Naive thymus-derived CD4-positive, alpha-beta T cell (primary cell): ENCODE measurements at places on chromosomes 5 and 9. TPM values are rescaled to one million over a fixed set of nuclear protein-coding genes. Genes with fewer than 3 reads are reported as not detected.
A peak's percentile ranks its signal among the peaks of the same experiment; 100 is the strongest.

DNA sequence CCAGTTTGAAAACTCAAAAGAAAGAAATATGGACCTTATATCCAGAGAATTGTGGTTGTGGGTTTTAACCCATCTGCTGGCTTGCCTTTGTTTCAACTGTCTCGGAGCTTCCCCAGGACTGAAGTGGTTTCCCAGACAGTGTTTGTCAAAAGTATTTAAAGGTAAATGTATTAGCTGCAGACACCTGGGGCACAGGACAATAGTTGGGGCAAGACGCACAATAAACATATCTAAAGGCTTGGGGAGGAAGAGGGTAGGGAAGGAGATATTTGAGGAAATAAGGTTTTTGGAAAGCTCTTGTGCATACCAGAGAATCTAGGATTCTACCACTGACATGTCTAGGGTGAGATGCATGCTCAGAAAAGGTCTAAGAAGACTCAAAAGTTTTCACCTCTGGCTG is 99.0 kb downstream of the ADAMTS2 start:
- H3K36me3 ChIP-seq: no peaks in the 10 kb centered on the region
- no peak overlapping the region for H3K4me3 ChIP-seq
- DNase-seq: no peak
- no peak overlapping the region for H3K27ac ChIP-seq
- H3K27me3 ChIP-seq: no peaks in the 10 kb centered on the region
- no peaks in the 10 kb centered on the region for H3K4me1 ChIP-seq

- H3K27ac ChIP-seq: no peak overlapping the region
- no peak overlapping the region for H3K4me3 ChIP-seq
- DNase-seq: no peak
- H3K36me3 ChIP-seq: no peaks in the 10 kb centered on the region
- no peaks in the 10 kb centered on the region for H3K4me1 ChIP-seq
Observed at GRCh38 chr5:91727463-91727862, 344.3 kb upstream of the ARRDC3 start.

- no peaks in the 10 kb centered on the region for H3K4me1 ChIP-seq
- no peak for DNase-seq
- H3K4me3 ChIP-seq: no peak overlapping the region
- no peaks in the 10 kb centered on the region for H3K36me3 ChIP-seq
- H3K27ac ChIP-seq: no peak overlapping the region
Observed at GRCh38 chr5:83450183-83450966, 21.2 kb upstream of the VCAN start.

DNA sequence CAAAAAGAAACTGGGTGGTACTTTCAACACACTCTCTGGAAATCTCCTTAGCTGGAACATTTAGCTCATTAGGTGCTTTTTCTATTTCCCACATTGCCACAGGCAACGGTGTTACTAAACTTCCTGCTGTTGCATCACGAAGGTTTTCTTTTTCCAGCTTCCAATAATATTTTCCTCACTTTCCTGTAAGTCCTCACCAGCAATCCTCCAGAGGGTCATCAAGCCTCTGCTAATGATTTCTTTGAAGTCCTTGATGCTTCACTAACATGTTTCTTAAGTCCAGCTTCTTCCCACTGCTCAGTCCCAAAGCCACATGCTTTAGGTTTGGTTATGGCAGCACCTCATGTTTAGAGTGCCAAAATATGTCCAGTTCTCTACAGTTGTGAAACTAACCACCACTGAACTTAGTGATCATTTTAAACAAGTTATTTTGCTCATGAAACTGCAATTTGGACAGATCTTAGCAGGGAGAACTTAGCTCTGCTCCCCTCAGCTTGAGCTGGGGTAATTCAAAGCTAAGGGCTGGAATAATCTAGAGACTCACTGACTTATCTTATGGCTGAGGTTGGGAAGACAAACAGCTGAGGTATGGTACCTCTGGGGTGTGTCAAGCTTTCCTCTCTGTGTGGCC is 39.9 kb upstream of the RETREG1 start:
- no peaks in the 10 kb centered on the region for H3K36me3 ChIP-seq
- DNase-seq: no peak
- H3K4me3 ChIP-seq: no peak overlapping the region
- H3K27me3 ChIP-seq: no peaks in the 10 kb centered on the region
- H3K4me1 ChIP-seq: no peaks in the 10 kb centered on the region

- no peaks in the 10 kb centered on the region for H3K4me1 ChIP-seq
- H3K4me3 ChIP-seq: no peak overlapping the region
- DNase-seq: peak; percentile 32
- H3K27ac ChIP-seq: no peak overlapping the region
- H3K36me3 ChIP-seq: no peaks in the 10 kb centered on the region
Observed at GRCh38 chr5:148733601-148734438, 79.5 kb upstream of the HTR4 start.

GRCh38 chr5:100448111-100448528 is 87.1 kb upstream of the FAM174A start:
- H3K27me3 ChIP-seq: no peaks in the 10 kb centered on the region
- no peak overlapping the region for H3K27ac ChIP-seq
- no peaks in the 10 kb centered on the region for H3K36me3 ChIP-seq
- no peak overlapping the region for H3K4me3 ChIP-seq
- DNase-seq: no peak

DNA sequence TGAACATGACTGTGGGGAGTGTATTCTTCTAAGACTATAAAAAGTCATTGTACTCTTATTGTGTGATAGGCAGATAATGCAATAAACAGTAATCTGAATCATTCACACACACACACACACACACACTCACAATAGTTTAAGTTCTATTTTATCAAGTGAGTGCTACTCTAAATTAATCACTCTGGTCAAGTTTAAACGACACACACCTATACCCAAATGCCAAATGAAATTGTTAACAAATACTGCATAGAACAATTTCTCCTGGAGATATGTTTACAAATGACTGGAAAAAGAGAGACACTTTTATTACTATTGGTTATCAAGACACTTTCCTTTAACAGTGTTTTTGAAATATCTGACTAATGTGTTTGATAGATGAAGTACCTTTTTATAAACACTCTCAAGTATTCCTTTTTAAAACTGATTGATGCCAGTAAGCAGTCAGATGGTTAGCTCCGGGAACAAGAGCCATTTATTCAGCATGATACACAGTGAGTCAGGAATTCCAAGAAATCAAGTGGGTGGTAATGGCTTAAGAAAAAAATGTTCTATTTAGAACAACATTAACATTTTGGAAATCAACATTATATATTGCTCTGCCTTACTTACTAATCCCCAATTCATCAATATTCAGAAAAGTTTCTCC is 521.6 kb upstream of the ST8SIA4 start:
- no peak overlapping the region for H3K4me3 ChIP-seq
- no peaks in the 10 kb centered on the region for H3K36me3 ChIP-seq
- DNase-seq: no peak
- H3K4me1 ChIP-seq: no peaks in the 10 kb centered on the region
- no peaks in the 10 kb centered on the region for H3K27me3 ChIP-seq

DNA sequence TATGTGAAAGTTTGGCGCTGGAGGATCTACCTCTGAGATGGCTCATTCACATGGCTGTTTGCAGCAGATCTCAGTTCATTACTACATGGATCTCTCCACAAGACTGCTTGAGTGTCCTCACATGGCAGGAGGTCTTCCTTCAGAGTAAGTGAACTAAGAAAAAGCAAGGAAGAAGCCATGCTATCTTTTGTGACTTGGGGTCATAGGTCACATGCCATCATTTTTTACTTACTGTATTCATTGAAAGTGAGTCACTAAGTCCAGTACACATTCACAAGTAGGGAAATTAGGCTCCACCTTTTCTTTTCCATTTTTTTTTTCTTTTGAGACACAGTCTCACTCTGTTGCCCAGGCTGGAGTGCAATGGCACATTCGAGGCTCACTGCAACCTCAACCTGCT is 8.7 kb upstream of the CDKN2AIPNL start:
- H3K36me3 ChIP-seq: no peaks in the 10 kb centered on the region
- H3K4me1 ChIP-seq: no peaks in the 10 kb centered on the region

DNA sequence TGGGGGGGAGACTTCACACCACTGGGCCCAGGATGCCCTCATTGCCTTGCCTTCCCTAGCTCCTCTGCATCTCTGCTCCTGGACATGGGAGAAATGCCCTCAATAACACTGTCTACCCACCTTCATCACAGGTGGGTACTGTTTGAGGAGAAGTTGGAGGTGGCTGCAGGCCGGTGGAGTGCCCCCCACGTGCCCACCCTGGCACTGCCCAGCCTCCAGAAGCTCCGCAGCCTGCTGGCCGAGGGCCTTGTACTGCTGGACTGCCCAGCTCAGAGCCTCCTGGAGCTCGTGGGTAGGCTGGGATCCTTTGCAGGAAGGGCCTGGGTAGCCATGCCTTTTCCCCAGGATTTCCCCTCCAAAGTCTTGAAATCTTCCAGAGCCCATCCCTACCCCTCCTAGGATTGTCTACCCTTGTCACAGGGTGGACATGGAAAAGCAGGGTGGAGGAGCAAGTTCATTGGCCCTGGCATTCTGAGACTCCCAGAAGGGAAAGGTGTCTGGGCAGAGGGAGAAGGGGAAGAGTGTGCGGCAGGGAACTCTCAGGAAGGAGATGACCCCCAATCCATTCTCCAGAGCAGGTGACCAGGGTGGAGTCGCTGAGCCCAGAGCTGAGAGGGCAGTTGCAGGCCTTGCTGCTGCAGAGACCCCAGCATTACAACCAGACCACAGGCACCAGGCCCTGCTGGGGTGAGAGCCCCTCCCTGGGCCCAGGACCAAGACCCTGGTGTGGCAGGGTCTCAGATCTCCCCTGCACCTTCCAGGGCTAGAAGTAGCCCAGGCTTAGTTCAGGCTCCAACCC is 886 bp downstream of the SLC4A9 start:
- H3K27ac ChIP-seq: no peak overlapping the region
- DNase-seq: no peak

DNA sequence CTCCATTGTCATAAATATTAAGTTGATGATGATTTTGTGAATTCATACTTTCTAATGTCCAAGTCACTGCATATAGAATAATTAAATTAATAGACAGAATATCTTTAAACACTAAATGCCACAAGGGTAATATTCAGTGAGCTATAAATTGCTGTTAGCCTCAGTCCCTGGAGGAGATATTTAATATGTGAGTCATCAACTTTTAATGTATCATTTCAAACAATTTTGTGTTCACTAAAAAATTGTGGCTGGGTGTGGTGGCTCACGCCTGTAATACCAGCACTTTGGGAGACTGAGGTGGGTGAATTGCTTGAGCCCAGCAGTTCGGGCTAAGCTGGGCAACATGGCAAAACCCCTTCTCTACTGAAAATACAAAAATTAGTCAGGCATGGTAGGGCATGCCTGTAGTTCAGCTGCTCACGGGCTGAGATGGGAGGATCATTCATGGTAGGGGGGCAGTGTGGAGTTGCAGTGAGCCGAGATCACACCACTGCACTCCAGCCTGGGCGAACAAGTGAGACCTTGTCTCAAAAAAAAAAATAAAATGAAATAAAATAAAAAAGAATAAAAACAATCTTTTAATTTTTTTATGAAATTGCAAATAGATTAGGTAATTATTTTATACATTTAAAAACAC is 717.3 kb upstream of the CHD1 start:
- no peak overlapping the region for H3K4me3 ChIP-seq
- no peaks in the 10 kb centered on the region for H3K4me1 ChIP-seq
- no peak overlapping the region for H3K27ac ChIP-seq
- no peaks in the 10 kb centered on the region for H3K27me3 ChIP-seq
- no peaks in the 10 kb centered on the region for H3K36me3 ChIP-seq

DNA sequence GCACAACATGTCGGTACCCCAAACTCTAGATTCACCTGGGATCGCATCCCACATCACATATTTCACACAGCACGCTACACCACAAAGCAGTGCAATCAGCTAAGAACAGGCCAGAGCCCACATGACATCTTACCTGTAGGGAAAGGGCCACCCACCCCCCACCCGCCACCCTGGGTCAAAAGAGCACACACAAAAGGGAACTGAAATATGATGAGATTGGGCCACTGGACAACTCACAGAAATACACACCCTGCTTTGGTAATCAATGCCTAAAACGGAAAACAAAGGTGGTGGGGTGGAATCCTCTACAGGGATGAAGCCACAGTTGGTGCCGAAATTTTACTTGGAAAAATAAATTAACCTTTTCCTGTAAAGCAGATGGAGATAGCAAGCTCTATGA is 13.1 kb downstream of the RETREG1 start:
- H3K27me3 ChIP-seq: no peaks in the 10 kb centered on the region
- H3K4me3 ChIP-seq: no peak overlapping the region
- DNase-seq: no peak
- H3K27ac ChIP-seq: no peak overlapping the region

Gene KCNMB1
- total RNA-seq: 0.48 TPM

DNA sequence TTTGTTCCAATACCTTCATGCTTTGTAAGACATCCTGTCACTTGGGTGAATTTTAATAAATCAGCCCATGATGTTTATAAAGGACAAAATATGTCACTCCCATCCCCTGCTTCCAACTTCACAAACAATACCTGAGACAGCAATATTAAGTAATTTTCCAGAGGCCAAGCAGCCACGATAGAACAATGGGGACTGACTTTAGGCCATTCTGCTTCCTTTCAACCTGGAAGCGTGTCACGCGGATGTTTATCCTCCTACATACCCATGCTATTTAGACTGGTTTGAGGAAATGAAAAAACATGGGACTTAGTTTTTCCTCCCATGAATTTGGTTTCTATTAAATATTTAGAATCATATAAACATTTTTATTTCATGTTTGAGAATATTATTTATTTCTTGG is 82.9 kb downstream of the GRAMD2B start:
- DNase-seq: no peak
- no peaks in the 10 kb centered on the region for H3K36me3 ChIP-seq
- peaks cover 5% of the 10 kb centered on the region for H3K4me1 ChIP-seq
- H3K27me3 ChIP-seq: no peaks in the 10 kb centered on the region

Gene AGXT2
- total RNA-seq: not detected in 2 replicates

GRCh38 chr9:36992501-36993316 is 41.4 kb downstream of the PAX5 start:
- H3K27ac ChIP-seq: no peak overlapping the region
- H3K27me3 ChIP-seq: no peaks in the 10 kb centered on the region
- no peak for DNase-seq
- H3K4me1 ChIP-seq: no peaks in the 10 kb centered on the region
- no peak overlapping the region for H3K4me3 ChIP-seq
